ENCODE measurements at places on chromosomes 13 and 19.
A peak's percentile ranks its signal among the peaks of the same experiment; 100 is the strongest.

DNA sequence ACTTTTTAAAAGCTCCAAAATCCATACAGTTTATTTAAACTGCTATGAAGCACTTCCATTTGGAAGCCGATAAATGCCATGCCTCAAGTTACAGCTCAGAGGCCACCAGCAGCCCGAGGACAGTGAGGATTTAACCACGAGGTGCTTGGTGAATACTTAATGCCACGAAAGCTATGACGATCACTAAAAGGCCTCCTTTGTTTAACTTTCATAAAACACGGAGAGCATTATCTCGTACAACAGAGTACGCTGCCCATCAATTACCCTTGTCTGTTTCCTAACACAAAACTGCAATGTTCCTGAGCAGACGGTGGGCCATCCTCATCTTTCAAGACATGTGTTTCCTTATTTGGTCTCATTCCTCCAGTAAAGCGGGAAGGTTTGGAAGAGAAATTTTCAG lies 58.4 kb downstream of the PEPD start:
- DNase-seq = no peak

DNA sequence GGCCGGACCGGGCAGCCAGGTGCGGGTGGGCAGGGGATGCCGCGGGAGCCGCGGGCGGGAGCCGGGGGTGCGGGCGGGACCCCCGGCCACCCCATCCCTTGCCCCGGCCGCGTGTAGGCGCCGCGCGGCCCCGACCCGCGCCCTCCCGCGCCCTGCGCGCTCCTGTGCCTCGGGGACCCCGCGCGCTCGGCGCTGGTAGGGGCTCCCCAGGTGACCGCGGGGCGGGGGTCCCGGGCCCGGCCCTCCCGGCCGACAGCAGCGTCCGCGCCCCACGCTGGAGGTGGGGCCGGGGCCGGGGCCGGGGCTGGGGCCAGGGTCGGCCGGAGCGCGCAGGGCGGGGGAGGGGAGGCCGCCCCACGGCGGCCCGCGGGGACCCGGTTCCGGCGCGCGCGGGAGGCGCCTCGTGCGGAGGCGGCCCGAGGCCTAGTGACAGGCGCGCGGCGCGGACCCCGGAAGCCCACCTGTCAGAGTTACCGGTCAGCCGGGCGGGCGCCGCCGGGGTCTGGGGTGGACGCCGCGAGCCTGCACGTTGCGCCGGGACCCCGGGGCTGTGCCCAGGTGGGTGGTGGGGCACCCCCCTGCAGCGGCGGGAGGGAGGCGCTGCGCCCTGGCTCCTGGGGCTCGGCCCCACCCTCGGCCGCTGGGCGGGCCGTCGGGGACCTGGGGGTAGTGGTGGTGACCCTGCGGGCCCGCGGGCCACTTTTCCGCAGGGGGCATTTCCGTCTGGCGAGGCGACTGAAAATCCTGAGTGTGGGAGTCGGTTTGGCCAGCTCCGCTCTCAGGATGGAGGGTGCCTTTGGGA lies 518 bp downstream of the TFDP1 start:
- no peak for DNase-seq

DNA sequence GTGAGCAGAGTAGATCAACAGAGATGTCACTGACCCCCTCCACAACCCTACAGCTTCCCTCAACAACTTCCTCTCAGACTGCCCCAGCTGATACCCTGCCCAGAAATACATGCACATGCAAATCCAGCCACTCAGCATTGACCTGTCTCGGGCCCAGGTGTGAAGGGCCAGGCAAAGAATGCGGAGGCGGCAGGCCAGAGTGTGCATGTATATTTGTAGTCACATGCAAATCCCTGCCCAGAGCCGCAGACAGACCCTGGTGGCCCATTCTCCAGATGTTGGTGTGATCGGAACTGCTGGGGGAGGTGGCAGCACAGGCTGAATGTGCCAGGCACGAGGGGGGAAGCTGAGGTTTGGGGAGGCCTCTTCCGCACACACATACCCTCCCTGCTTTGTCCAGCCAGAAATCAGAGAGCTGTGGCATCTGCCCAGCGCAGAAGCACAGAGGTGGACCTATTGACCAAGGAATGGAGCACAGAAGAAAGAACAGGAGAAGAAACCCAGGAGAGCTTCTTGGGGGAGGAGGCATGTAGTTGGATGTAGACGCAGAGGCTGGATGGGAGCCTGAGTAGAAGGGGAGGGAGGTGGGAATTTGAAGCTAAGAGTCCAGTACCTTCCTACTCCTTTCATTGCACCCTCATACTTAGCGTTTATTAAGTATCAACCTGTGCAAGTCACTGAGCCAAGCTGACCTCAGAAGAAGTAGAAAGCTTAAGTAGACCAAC lies 14.4 kb downstream of the MEF2B start:
- no peak for DNase-seq

DNA sequence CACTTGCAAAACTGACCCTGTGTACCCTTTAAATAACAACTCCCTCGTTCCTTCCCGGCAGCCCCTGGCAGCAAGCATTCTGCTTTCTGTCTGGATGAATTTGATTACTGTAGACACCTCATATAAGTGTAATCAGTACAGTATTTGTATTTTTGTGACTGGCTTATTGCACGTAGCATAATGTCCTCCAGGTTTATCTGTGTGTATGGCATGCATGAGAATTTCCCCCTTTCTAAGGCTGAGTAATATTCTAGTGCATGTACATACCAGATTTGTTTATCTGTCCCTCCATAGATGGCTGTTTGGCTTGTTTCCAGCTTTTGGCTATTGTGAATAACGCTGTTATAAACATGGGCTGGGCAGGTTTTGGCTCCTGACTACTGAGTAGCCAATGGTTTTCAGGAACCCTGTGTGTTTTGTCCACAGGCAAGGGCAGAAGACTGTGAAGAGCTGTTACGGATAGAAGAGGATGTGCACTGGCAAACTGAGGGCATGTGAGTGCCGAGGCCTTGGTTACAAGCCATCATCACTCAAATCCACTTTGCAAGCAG lies 98.0 kb downstream of the ESD start:
- no peak for DNase-seq

DNA sequence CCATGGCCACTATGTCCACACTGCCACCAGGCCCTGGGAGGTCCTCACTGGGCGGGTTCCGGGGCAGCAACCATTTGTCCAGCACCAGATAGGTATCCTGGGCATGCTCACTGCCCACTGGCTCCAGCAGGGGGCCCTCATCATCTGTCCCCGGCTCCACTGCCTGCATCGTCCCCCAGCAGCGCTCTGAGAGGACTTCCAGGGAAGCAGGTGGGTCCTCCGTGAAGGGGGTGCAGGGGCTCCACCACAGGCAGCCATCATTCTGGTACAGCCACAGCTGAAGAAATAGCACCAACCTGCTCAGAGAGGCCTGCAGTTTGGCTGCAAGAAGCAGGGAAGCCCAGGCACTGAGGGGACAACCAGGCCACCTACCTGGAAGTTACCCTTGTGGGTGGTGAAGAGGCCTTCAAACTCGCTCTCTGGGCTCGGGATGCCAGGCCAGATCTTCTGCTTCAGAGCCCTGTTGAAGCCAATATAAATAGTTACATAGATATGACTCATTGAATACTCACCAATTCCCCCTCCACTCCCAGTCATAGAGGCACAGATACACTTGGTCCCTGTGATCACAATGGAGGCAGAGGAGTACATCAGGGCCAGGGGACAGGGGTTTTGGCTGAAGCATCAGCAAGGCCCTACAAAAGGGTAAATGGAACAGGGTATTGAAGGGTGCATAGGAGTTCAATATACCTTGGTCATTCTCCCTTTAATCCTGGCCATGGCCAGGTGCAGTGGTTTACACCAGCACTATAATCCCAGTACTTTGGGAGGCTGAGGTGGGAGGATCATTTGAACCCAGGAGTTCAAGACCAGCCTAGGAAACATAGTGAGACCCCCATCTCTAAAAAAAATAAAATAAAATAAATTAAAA lies 4.1 kb downstream of the SWSAP1 start:
- no peak for DNase-seq

- DNase-seq = no peak
Measured at GRCh38 chr19:56660381-56661107, 11.0 kb downstream of the ZNF835 start.

DNA sequence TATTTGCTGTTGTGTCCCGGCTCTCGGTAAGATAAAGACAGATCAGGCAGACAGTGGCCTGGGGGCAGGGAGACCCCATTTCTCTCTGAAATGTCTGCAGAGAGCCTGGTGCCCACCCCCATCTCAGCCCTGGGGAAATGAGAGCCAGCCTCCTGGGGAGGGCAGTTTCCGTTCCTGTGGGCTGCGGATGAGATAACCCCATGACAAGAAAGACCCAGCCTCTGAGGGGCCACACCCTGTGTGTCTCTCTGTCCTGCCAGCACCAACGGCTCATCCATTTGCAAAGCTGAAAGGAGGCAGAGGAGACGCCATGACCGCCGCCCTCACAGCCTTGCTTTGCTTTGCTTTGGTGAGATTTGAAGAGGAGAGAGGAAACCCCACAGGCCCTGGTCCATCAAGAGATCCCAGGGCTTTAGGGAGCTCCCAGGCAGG lies 28.1 kb upstream of the KIR3DL3 start:
- no peak for DNase-seq

GRCh38 chr19:28885965-28886364 lies 327.0 kb downstream of the UQCRFS1 start:
- no peak for DNase-seq

DNA sequence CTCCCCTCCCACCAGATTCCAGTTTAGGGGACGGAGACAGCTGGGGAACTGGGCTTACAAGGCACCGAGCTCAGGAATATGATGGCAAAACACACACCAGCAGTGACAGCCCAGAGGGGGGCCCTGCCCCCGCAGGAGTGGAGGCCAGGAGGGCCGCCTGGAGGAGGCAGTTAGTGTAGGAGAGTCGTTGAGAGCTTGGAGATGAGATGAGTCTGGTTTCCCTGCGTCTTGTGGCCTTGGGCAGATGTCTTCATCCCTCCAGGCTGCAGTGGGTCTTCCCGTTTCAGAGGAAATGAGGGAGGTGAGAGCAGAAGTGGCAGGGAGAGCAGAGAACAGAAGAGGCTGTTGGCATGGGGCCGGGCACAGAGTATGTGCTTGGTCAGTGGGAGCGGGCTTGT lies 4.9 kb downstream of the CELF5 start:
- DNase-seq = no peak

DNA sequence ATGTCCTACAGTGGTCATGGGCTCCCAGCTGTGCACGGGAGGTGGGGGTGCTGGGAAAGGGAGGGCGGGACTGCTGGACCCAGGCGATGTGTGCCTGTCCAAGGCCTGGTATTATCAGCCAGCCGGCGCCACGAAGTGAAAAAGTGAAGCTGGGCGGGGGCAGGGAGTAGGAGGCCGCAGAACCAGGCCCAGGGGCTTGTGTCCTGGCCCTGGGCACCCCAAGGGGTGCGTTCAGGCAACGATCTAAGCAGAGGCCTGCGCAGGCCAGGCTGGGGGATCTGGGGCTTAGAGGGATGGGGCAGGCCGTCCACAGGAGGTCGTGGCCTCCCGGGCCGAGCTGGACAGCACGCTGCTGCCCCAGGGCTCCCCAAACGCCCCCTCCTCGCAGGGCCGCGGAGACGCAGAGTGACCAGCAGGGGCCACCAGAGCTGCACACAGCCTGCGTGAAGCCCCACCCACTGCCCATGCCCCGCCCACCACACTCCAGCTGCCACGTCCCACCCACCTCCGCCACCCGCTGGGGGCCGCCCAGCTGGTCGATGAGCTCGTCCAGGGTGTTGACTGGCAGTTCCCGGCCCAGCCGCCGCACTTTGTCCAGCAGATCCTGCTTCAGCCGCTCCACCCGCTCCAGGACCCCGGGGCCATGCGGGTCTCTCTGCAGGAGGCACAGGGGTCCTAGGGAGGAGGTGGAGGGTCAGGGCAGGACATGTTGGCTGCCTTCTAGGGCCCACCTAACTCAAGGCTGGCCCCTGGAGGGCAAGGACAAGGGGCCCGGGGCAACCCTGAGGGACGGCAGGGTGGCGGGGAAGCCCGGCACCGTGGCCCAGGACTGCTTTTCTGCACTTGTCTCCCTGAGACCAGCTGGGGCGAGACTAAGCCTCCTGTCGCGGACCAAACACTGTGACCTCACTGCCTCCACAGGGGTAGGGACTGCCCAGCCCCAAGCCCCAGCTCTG lies 9.5 kb downstream of the GPX4 start:
- DNase-seq = peak; percentile 80

- DNase-seq = peak; percentile 99
Measured at GRCh38 chr19:11374433-11375142, at the start of gene SWSAP1. Gene SWSAP1 (plus strand): TSS chr19:11374666. CDS start chr19:11374681, 15 bp downstream.

DNA sequence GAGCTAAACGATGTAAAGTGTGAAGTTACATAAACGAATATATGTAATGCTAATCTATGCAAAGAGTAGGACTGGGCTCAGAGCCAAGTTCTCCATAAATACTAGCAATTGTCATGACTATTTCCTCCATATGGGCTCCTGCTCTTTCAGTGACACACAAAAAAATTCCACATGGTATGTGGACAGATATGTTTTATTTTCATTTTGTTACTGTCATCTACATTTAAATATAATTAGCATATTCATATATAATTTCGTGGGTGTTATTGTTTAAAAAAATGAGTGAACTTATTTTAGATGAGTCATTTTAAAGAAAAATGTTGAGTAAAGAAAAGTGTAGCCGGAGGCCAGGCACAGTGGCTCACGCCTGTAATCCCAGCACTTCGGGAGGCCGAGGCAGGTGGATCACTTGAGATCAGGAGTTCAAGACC lies 5.0 kb upstream of the IGSF23 start:
- no peak for DNase-seq

DNA sequence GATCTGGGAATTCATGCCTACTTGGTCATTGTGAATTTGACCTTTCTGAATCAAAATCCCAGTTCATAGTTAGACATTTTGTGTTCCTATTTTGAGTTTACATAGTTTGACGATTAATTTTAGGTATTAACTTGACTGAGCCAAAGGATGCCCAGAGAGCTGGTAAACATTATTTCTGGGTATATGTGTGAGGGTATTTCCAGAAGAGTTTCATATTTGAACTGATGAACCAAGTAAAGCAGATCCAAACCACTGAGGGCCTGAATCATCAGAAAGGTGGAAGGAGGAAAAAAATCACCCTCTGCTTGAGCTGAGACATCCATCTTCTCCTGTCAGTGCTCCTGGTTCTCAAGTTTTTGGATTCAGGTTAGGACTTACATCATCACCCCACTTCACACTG lies 116.6 kb downstream of the CYSLTR2 start:
- DNase-seq = no peak

- no peak for DNase-seq
Measured at GRCh38 chr19:41998246-41999020, 4.4 kb upstream of the ATP1A3 start.

DNA sequence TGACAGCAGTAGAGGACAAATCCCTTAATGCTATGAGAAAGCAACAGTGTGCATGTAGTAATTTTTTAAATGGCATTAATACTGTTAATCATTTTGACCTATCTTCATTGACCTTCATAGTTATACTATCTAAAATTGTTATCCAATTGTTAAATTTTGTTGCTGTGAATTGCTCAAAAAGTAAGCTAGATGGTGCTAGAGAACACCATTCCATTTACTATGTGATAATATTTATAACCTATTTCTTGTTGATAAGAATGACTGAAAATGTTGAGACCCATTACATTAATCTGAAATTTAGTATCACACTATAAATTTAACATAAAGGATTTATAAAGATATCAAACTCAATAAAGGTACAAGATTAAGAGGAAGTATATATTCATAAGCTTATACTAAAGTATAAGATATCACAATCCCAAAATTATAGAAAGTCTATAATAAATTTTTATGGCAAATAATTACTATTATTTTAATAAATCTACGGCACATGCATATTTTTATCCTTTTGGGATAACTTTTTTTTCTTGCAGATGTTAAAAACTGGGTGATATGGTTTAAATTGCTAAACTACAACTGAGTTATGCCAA lies 1573.3 kb downstream of the PCDH9 start:
- no peak for DNase-seq

GRCh38 chr13:27008733-27009132 lies 162.9 kb downstream of the USP12 start:
- DNase-seq = no peak

Data from skin of body (tissue), 3 donors.